Right ventricle myocardium inferior (tissue), 1 donor: ENCODE measurements at places on chromosomes 1 and 21.

DNA sequence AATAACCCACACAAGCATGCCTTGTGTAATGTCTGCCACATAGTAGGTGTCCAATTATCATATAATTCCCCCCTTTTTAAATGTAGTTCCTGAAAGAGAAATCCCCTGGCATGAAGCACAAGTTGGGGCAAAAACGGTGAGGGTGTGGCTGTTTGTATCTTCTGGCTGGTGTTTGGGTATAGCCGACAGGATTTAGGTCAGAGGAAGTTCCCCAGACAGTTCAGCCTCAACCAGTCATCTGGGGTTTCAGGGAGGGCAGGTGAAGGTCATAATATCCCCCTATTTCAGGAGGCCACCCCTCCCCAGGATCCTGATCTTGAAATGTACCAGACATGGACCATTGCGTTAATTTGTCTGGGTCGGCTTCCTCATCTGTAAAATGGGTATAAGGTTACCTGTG lies 29.1 kb upstream of the JUN start:
- no peak for DNase-seq

- DNase-seq: no peak
Measured at GRCh38 chr1:69661686-69662085, 94.0 kb downstream of the LRRC7 start.

GRCh38 chr1:196777603-196778002 lies 3.0 kb downstream of the CFHR3 start:
- DNase-seq: peak; percentile 26

DNA sequence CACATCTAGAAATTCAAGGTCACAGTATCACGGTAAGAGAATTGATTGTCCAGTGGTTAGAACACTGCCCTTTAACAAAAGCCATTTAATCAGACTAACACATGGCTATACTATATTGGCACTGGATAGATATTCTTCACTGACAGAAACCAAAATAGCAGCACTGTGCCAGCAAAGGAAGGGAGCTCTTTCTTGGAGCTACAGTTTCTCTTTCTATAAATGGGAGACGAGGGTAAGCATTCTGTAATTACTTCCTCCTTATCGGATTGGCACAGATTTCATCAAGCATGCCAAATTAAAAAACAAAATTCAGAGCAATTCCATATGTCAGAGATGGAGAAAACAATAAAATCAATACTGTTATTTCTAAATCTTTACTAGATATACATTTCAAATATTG lies 115.7 kb upstream of the CACYBP start:
- no peak for DNase-seq

GRCh38 chr1:184485751-184486723 lies 99.2 kb downstream of the C1orf21 start:
- no peak for DNase-seq

GRCh38 chr1:219283541-219283940 lies 109.9 kb downstream of the LYPLAL1 start:
- no peak for DNase-seq
